Dorsolateral prefrontal cortex (tissue), 122 donors: ENCODE measurements at places on chromosomes 16 and 17.

GRCh38 chr16:87384162-87384874, 742 bp upstream of the FBXO31 start:
- DNase-seq, result no peak

GRCh38 chr17:42017866-42018200, 594 bp upstream of the DNAJC7 start:
- no peak for DNase-seq

DNA sequence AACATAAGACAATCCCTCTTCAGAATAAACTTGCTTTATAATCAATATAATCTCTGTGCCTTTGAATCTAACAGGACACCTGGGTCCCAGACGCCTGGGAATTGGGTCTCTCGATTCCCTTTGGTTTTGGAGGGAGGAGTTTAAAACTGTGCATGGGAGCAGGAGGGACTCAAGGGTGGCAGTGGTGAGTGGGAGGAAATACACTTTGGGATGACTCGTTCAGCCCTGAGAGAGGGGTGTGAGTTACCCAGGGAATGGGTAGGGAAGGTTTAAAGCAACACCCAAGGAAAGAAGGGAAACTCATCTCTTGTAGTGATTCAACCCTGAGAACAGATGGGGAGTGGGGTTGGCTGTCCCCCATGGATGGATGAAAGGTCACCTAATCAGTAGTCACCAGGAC, 1.6 kb downstream of the RANGRF start:
- no peak for DNase-seq

GRCh38 chr17:56359518-56359917, 206.2 kb downstream of the ANKFN1 start:
- DNase-seq, result no peak

GRCh38 chr16:84810518-84811273, 9.1 kb upstream of the CRISPLD2 start:
- DNase-seq, result no peak

GRCh38 chr17:12646761-12647422, 18.8 kb upstream of the MYOCD start:
- no peak for DNase-seq

- no peak for DNase-seq
These were observed 543 bp downstream of the TXNDC11 start for GRCh38 chr16:11742093-11742535.

DNA sequence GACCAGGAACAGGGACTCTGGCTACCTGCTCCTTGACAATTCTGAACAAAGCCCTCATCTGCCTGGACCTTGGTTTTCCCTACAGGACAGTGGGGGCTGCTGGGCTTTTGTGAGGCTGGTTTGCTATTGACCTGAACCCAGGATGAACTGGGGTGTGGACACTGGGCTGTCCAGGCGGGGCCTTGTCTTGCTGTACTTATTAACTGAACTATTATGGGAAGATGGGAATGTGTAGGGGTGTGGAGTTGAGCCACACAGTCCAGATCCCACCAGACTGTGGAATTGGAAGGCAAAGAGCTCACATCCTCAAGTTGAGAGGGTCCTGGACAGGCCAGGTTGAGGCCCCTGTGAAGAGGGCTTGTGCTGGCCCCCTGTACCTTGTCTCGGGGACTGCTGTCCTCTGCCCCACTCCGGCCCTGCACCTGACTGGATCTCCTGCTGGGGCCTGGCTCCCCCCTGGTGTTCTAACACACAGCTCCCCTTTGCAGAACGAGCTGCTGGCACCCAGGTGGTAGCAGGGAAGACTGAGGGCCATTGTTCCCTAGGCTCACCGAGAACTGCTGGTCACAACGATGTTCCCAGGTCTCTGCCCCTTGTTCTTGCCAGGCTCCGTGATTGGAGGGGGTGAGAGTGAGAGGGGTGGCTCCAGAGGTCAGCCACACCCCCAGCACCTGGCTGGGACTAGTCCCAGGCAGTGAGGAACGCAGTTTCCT, 51.8 kb upstream of the CDC42EP4 start:
- DNase-seq, result no peak

- no peak for DNase-seq
These were observed 26.3 kb upstream of the FZD2 start for GRCh38 chr17:44530896-44531418.

DNA sequence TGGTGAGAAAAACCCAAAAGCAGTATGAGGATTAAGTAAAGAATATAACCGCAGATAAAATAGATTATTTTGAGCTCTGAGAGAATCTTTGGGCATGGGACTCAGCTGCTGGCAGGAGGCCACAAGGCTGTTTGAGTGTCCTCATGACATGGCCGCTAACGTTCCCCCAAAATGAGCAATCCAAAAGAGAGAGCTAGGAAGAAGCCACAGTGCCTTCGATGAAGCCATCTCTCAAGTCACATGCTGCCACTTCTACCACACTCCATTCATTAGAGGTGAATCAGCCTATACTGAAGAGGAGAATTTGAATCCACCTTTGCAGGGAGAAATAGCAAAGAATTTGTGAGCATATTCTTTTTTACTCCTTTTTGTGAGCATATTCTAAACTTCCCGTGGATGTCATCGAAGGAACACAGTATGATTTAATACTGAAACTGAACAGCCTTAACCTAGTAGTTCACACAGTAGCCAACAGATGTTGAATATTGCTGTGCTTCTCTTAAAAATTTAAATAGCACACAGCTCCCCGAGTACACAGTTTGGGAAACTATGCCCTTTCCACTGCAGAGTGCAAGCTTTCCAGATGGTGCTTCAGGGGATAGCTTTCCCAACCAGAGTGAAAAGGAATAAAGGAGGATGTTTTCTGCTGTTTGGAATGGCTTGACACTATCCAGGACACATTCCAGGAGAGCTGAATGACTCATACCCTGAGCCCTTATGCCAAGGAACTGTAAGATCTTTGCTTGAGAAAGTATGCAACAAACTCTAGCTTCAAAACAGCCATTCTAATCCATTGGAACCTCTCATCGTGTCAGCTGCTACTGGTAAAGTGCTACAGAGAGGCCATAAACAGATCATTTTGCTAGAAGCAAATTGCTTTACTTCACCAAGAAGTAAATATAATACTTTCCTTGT, 33.9 kb downstream of the ANKFY1 start:
- no peak for DNase-seq

DNA sequence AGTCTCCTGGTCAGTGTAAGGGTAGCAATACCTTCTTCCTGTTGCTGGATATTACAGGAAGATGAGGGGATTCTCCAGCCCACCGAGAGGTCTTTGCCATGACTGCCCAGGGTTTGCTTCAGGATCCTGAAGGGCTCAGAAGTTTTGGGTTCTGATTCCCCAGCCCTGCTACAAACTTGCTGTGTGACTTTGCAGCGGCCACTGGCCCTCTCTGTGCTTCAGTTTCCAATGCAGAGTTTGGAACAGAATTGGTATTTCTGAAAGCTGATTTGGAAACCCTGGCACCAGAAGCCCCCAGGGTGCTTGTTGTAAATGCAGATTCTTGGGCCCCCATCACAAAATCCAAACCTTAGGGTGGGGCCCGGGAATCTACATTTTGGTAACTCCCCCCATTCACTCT, 14.7 kb downstream of the KCNG4 start:
- no peak for DNase-seq

GRCh38 chr17:64328036-64328858, 62.4 kb downstream of the PECAM1 start:
- no peak for DNase-seq

GRCh38 chr17:44636562-44636961, 19.7 kb upstream of the MEIOC start:
- DNase-seq, result no peak
